GM04503 (cell line): ENCODE measurements at places on chromosomes 5 and 9.

GRCh38 chr5:159186319-159186718 lies 23.0 kb downstream of the RNF145 start:
- DNase-seq: no peak

GRCh38 chr5:58871648-58872242 lies 288.9 kb downstream of the RAB3C start:
- no peak for DNase-seq

DNA sequence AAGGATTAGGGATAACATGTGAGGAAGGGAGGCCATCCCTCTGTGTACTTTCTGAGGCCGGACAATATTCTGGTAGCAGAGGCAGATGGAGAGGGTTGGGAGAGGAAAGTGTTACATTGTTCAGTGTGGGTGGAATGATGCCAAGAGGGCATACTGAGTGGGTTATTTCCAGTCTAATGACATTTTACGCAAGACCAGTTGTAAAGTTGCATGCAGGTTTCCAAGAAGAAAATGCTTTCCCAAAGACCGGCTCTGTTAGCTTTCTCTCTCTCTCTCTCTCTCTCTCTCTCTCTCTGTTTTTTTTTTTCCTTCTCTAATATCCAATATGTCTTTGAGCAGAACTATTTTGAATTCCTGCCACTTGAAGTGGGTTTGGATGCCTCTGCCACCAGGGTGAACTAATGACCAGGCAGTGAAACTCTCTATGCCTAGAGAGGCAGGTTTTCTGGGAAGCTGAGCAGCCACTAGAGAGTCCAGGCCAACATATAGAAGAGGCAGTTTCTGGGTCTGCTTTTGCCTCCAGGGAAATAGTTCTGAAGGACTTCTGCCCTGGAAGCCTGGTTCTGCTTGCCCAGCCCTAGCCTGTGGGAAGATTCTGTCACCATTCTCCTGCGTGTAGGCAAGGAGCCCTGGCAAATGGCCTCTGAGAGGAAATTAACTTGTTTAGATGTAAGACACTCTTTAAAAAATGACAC lies 24.4 kb upstream of the ZNF366 start:
- DNase-seq: peak; percentile 46

DNA sequence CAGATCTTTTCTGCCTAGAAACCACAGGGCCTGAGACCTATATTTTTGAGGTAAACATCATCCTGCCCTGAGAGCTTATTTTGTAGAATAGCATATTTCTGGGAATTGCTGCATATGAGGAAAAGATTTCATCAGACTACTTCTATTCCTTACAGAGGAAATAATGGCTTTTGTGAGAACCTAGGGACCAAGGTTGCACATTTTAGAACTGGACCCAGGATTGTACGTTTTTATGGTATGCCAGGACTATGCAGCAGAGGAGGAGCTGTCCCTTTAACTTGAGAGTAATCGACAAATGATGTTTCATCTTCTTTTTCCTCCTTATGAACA lies 2.2 kb upstream of the ALDH1A1 start:
- DNase-seq: no peak

DNA sequence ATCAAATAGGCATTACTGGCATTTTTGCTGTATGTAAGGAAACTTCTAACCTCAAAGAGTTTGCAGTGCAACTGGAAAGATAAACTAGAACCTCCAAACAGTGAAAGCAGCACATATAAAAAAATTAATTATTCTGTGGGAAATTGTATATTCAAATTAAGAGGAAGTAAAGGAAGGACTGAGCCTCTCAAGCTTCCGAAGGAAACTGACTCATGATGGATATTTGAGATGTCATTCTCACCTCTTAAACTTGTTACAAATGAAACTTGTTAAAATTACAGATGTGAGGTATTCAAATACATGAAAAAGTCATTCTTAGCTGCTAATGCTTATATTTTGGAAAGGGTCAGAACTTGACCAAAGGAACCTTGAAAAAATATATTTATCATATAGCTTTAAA lies 538.7 kb downstream of the PDE4D start:
- no peak for DNase-seq

GRCh38 chr9:38185647-38186403 lies 116.8 kb upstream of the SHB start:
- DNase-seq: no peak

- DNase-seq: no peak
These were observed 3.1 kb downstream of the KLF9 start for GRCh38 chr9:70411121-70411929.

DNA sequence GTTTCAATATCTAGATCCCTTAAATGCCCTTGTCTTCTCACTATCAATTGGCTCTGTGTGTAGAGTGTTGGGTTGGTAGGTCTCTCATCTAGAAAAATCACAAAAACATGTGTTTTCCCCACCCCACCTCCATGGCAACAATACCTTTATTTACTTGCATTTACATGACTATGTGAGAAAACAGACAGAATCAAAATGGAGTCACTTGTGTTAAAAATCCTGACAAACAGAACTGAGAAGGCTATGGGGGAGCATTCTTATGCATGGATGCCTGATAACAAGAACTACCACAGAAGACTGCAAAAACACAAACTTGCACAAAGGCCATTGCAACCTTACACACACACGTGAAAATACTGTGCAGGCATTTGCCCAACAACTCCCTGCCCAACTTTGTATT lies 1352.9 kb upstream of the CDH9 start:
- no peak for DNase-seq

- no peak for DNase-seq
These were observed 149.7 kb upstream of the SV2C start for GRCh38 chr5:75933489-75933888.

DNA sequence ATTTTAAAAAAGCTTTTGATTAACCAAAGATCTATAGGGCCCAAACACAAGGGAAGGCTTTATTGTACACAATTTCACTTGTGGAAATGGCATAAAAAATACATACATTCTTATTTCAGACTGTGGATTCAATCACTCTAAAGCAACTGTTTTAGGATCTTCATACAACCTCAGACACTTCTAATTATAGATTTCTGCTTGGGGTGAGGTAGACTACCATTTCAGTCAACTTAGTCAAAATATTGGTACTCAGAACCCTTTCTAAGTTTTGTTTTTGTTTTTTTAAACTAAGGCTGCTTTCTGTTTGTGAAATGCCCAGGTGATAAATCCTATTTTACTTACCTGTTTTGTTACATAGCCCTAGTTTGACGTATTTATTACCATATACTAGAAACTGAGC lies 284.5 kb upstream of the RASA1 start:
- DNase-seq: no peak

DNA sequence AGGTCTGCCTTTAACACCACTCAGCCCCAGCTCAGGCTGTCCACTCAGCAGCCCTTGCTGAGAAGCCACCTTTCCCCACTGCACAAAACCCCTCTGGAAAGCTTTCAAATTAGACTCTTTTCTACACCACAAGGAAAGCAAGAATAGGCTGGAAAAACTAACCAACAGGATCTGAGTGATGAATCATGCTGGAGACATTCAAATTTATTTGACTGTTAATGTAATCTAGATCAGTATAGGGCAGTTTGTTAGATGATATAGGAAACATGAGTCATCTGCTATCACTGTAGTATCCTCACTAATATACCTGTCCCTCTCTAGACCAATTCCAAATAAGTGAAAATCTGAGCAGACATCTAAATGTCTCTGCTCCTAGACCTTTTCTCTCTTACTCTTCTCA lies 127.8 kb upstream of the PAM start:
- DNase-seq: no peak

- peak; percentile 19 for DNase-seq
These were observed 180.5 kb downstream of the CNTLN start for GRCh38 chr9:17315341-17315740.

DNA sequence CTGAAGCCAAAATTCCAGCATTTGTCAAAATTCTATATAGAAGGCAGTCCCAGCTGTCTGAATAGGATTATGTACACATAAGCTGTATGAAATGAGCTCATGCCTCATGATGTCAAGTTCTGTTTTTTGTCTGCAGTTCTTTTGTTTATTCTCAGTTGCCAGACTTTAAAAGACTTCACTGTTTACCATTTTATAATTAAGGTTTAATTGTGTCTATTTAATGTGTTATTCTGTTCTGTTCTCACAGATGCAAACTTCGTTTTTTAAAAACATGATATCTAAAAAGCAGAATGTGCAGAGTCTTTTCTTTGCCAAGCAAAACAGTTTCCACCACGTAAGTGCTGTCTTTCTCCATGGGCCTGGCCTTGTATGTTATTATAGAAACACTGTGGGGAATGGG lies 31.1 kb downstream of the ERAP1 start:
- DNase-seq: no peak

DNA sequence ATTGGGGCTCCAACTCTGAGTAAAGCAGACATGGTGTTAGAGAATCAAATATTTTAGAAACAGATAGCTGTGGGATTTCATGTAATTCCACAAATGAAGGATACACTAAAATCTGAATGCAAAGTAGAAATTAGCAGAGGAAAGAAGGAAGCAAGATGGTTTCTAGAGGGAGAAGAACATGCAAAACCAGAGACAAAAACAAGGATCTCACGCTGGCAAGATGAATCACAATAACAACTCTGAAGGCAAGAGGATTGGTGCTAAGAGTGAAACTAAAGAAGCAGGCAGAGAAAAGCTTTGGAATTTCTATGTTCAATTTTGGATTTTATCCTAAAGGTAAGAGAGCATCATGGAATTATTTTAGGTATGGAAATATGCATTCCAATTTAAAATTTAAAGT lies 857.2 kb upstream of the COX7C start:
- DNase-seq: no peak

DNA sequence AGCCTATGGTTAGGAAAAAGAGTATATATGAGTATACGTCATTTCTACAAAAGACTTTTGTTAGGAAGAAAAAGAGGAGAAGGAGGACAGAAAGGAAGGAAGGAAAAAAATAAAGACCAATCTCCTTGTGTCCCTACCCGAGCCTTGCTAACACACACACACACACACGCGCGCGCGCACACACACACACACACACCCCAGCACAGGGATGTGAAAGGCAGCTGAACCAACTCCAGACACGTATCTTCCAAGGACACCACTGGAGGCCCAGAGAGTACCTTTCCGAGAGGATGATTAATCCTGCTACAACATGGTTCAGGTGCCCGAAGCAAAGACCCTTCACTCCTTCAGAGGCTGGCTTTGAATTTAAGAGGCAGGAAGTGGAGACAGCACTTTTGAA lies 56.9 kb upstream of the GALNT10 start:
- DNase-seq: no peak

- no peak for DNase-seq
These were observed 187.9 kb downstream of the FER start for GRCh38 chr5:108935611-108936010.

GRCh38 chr5:91211997-91212713 lies 171.0 kb downstream of the ARRDC3 start:
- DNase-seq: no peak

- DNase-seq: no peak
These were observed 76.5 kb downstream of the GLIS3 start for GRCh38 chr9:4223312-4223833.

GRCh38 chr9:121688146-121688680 lies 36.8 kb downstream of the DAB2IP start:
- DNase-seq: no peak
